Activated CD8-positive, alpha-beta memory T cell treated with anti-CD3 and anti-CD28 coated beads for 1 hour (primary cell): ENCODE measurements at places on chromosomes 7 and 10.

- no peak for DNase-seq
Measured at GRCh38 chr10:3293581-3294431, 121.2 kb upstream of the PITRM1 start.

- DNase-seq: no peak
Measured at GRCh38 chr7:48251766-48252165, 80.5 kb downstream of the ABCA13 start.

DNA sequence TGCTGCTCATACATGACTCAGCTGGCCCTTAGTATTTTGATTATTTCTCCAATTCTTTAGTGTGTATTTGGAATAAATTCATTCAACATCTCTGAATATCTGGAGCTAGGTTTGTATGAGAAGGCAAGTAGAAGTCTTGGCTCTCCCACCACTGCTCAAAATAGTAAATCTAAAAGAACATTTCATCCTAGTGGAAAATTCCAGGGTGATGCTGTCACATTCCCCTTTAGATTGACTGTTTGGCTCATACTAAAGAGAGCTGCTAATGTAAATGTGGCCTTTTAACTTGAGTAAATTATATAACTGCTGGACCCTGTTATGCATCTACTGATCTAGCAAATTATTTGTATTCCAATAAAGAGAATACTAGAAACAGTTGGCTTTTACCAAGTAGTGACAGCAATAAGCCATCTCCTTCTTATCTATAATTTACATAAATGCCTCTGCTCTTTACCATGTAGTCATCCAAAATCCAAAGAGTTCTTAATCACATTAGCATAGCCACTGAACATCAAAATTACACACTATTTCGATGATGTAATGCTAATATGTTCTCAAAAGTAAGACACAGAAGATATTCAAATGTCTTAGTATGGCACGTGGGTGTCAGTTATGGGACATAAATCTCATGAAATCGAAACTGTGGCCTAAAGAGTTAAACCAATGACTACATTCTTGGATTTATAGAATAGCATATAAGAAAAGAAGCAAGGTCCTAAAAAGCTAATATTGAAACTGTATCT, 86.9 kb upstream of the KCND2 start:
- DNase-seq: no peak

- no peak for DNase-seq
Measured at GRCh38 chr7:69204943-69205342, 393.3 kb upstream of the AUTS2 start.

GRCh38 chr7:30934732-30935568, 23.3 kb downstream of the AQP1 start:
- no peak for DNase-seq

GRCh38 chr10:72740528-72740927, 48.6 kb downstream of the MCU start:
- no peak for DNase-seq

DNA sequence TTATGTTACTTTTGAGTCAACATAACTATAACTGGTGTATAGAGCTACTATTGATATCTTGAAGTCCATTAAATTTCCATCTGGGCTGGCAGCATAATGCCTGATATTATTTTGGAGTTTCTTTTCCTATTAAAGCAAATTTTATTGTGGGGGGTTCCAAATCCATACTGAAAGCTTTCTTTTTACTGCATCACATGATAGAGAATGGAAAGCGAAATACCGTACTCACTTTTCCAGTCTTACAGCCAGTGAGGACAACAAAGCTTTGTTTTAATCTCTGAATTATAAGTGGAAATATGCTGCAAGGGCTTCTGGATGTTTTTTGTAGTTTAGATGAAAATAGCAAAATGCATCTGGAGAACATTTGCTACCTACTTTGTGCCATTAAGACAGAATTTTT, 477.5 kb upstream of the SEMA3D start:
- DNase-seq: no peak

DNA sequence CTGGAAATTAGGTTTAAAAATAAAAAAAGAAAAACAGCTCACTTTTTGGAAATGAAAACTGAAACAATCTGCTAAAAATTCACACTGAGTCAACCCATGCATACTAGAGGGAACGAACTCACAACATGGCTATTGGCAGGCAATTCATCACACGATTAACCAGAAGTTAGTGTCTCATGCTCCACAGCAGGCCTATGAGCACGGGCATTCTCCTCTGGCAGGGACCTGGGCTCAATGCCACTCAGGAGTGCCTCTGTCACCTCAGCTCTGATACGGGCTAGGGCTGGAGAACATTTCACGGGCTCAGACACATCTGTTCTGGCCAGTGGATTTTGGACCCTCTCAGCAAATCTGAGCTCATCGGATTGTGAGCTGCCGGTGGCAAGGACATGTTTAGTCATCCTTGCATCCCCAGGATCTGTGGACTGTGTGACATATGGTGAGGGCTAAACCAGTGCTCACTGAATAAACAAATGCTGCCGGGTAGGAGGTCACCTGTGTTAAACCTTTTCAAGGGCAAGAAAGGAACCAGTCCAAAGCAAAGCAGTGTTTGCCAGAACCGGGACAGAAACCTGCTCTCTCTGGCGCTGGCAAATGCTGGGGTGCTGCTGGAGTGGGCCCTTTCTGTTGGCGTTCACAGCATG, 40.1 kb downstream of the POLR3A start:
- DNase-seq: no peak

DNA sequence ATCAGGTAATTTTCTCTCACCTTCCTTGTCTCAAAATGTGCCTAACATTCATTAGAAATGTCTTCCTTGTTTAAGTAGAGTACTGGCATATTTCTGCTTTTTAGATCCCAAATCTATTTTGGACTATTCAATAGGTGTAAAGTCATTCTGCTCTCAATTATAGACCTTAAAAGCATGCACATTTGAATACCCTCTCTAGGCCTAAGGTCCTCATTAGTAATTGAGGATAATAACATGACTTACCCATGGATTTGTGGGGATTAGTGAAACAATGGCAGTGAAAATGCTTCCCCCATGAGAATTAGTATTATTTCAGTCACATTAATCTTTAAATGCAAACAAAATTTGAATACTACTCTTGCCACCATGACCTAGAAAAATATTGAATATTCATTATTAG, 1073.0 kb upstream of the CELF2 start:
- no peak for DNase-seq

GRCh38 chr7:80106498-80107113, 28.0 kb upstream of the GNAI1 start:
- no peak for DNase-seq

DNA sequence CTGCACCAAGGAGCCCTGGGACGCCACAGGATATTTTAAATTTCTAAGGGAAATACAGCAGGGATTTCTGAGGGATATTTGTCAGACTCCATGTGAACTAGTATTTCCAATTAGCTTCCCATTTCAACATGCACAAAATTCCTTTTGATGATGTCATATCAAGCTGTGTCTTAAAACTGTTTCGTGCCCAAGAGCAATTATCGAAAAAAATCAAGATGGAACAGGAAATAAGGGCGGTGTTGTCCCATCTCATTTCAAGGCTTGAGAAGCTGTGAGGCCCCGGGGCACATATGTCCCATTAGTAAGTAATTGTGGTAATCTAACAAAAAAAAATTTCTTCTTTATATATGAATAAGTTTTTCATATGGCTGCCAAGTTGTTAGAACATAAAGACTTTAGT, 47.4 kb downstream of the PPP1R17 start:
- DNase-seq: no peak

GRCh38 chr7:44449584-44449928, 40.9 kb downstream of the NUDCD3 start:
- DNase-seq: no peak

GRCh38 chr7:44288811-44289340, 36.5 kb downstream of the CAMK2B start:
- DNase-seq: no peak

DNA sequence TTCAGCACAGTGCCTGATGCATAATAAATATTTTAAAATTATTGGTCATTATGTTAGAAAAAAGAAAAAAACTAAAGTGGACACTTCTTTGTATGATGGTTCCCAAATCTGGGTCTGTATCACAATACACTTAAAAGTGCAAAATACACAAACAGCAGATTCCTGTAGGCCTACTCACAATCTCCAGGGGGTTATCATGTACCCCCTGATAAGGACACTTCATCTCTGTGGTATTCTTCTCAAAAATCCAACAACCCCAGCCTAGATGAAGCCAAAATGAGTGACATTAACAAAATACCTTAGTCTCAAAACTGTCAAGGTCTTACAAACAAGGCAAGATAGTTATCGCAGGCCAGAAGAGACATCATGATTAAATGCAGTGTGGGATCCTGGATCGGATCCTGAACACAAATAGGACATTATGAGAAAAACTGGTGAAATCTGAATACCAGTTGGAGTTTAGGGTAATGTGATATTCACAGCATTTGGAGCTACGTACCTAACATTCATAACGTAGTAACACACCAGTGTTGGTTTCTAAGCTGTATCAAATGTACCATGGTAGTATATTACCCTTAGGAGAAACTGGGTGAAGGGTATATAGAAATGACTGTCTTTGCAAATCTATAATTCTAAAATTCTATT, 45.2 kb downstream of the NSUN6 start:
- DNase-seq: no peak

DNA sequence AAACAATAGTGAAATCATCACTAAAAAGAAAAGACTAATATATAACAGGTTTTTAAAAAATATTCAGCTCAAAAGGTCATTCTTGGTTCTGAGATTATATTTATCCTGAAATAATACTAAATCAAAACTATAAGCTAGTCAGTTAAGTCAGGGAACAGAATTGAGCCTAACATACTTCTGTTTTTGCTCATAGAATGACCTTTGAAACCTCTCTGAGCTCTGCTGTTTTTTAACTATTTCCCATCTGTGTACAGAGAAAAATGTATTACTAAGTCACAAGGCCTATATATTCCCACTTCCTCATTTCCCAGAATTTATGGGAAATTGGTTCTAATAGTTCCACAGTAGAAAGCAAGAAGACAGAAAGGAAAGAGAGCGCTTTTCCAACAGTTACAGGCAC, 346.8 kb upstream of the ETV1 start:
- DNase-seq: no peak

DNA sequence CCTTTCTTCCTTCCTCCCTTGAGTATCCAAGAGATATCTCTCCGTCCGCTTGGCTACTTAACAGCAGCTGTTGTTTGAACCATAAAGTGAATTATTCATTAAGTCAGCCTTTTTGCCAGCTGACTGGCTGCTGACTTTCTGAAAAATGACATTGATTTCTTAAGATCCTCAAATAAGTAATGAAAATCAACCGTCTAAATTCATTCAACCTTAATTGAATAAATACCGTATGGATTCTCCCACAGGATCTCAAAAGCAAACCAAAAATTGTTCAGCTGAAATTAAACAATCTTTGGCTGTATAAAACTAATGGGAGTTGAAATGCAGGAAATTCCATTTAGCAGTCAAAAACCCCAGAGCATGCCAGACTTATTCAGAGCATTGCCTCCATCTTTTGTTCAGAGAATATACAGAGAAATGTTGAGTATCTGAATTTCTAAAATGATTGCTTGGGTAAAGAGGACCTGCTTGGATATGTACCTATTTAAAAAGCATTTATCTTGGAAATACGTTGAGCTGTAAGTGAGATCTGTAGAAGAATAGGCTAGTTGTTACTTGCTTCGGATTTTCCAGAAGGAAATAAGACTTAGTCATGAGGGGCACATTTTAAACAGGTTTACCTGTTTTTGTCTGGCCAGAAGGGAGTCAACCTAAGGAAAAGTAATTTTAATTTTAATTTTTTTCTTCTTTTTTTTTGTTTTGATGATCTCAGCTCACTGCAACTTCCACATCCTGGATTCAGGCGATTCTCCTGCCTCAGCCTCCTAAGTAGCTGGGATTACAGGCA, 136.2 kb downstream of the PLXDC2 start:
- DNase-seq: no peak

DNA sequence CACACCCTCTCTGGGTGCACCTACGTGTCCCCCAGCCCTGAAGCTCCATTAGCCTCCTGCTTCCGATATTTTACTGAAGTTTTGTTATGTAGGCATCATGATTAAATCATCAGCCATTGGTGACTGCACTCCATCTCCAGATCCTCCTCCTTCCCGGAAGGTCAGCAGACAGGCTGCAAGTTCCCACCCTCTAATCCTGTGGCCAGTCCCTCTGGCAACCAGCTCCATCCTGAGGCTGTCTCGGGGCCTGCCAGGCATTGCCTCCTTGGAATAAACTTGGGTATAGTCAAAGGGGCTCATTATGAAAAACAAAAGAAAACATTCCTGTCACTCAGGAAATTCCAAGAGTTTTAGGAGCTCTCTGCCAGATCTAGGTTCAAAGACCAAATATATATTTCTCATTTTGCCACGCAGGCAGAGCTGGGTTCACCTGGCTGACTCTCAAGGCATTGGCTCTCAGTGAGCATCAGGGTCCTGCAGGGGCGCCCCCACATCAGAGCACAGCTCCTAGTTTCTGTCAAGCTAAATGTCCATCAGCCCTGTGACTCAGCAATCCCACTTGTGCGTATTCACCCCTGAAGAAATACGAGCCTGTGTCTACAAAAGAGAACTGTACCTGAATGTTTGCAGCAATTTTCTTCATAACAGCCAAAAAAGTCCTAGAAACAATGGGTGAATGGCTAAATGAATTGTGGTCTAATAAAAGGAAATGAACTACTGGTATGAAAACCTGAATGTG, 27.4 kb upstream of the TMEM72 start:
- DNase-seq: no peak

DNA sequence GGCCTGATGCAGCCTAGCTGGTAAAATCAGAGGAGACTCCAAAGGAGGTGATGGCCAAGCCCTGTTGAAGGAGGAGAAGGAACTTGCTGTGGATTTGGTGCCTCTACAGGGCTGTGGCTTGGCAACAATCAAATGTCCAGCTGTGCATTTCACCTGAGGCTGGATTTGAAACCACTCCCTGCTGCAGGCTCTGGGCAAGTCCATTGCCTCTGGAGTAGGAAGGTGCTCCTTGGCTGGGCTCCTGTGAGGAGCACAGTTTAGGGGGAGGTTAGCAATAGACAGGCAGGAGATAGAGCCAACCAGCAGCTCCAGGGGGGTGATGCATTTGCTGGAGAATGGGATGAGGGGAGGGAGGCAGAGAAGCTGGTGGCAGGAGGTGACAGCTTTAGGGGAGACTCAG, 26.5 kb downstream of the CDH23 start:
- DNase-seq: no peak

DNA sequence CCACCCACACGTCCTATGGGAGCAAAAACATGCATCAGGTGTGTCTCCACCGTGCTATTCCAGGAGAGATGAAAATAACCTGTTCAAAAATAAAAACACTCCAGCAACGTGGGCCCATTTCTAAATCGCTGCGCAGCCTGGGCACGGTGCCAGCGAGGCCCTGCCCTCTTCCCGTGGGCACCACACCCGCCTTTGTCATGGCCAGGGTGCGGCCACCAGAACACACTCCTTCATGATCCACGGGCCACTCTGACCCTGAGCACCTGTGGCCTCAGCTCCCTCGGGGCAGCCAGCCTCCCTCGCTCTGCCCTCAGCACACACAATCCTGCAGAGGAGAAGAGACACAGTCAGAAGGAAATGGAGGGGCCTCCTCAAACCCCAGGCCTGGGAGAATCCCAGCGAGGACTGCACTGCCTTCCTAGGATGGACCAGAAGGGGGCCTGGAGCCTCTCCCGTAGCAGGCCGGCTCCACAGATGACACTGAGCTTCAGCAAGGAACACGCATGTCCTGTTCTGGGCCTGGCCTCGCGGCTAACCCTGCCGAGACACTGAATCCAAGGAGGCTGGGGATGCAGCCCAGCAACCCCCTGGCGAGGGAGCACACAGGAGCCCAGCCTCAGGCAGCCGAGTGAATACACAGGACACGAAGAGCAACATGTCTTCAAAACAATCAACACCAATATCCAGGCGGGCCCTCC, 169.0 kb downstream of the MAD1L1 start:
- DNase-seq: no peak
